Activated T-helper 9 cell treated with anti-CD3 and anti-CD28 coated beads, Interleukin-2, amount 50 U/mL, for 16 hours (primary cell): ENCODE measurements at places on chromosomes 2 and 18.

DNA sequence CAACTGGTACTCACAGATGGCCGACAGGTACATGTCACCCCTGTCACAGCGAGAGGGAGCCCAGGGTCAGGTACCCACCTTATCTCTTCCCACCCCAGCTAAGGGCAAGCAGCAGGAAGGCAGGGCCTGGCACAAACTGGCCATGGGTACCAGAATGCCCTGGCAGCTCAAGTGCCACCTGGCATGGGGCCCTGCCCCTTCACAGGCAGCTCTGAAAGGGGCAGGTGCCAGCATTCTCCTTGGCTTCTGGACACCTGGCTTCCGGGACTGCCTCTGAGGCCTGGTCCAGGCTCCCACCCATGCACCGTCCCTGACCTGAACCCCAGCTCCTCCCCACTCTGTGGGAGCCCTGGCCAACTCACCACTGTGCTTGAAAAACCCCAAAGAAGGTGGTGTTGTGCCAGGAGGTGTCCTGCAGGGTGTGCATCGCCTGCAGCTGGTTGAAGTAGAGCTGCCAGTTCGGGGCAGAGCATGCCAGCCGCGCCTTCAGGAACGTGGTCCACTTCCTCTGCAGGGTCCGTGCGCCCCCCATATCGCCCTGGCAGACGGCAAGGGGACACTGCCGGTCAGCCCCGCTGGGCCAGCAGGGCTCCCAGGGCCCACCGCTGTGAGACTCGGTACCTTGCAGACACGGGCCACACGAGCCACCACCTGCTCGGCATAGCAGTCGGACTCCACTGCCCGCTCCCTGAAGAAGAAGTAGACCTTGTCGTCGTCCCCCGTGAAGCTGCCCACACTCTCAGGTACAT is 5.4 kb downstream of the SEMA4C start:
- DNase-seq, result no peak

GRCh38 chr18:49966090-49966489 is 152.8 kb upstream of the ACAA2 start:
- DNase-seq, result no peak

DNA sequence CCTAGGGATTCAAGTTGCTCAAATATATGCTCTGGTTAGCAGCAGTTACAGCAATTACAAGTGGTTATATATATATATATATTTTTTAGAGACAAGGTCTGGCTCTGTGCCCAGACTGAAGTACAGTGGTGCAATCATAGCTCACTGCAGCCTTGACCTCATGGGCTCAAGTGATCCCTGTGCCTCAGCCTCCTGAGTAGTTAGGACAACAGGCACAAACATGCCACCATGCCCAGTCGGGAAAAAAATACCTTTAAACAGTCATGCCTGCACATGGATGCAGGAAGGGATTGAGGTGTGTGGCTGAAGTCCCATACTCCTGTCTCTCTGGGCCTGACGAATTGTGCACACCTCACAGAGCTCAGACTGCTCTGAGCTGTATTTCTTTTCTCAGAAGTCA is 19.6 kb upstream of the DNAH7 start:
- DNase-seq, result no peak

- DNase-seq, result peak; percentile 83
Observed at GRCh38 chr2:128318776-128319464, at the start of gene HS6ST1. Gene HS6ST1, minus strand, starts transcription at chr2:128318868. Its CDS starts 305 bp downstream, at chr2:128318563.

DNA sequence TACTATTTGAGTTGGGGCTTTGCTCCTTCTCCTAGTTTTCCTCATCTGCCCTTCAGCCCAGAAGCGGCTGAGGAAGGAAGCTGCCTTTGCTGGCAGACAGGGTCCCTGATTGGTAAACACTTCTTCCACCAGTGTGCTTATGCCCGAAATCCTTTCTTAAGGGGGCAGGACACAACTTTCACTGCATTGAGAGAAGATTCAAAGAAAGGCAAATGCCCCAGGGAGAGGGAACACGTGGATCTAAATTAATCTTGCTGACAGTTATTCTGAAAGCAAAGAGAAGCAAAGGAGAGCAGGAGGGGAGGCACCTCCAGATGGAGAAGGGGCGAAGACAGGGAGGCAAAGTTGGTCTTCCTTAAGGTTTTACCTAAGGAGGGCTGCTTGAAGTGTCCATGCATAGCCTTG is 92.1 kb upstream of the EFEMP1 start:
- DNase-seq, result no peak

DNA sequence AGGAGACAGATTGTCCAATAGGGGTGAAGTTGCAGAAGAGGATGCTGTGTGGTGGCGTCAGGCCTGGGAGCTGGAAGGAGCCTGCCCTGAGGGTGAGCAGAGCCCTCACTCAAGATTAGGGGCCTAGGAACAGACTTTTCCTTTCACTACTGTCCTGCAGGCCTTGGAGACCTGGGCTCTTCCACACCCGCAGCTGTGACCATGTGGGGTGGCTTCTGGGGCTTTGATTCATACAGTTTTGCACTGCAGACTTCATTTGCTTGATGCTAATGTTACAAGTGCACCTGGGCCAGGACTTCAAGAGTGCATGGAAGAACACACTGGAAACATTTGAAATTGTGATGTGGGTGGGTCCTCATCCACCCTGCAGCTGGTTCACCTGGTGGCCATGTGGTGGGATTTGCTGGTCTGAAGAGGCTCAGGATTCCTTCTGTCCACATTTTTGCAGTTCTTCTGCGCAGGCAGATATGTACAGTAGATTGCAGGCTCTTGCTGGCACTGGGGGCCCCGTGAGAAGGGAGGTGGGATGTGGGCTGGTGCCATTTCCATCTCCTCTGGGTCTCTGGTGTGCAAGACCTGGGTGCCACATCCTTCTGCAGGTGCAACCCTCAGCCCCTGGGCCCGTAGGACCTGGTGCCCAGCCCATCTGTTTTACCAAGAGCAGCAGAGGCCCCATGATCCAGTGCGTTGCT is 9.9 kb downstream of the GLI2 start:
- DNase-seq, result no peak

GRCh38 chr2:178819147-178819875 is 12.1 kb upstream of the TTN start:
- DNase-seq, result no peak

DNA sequence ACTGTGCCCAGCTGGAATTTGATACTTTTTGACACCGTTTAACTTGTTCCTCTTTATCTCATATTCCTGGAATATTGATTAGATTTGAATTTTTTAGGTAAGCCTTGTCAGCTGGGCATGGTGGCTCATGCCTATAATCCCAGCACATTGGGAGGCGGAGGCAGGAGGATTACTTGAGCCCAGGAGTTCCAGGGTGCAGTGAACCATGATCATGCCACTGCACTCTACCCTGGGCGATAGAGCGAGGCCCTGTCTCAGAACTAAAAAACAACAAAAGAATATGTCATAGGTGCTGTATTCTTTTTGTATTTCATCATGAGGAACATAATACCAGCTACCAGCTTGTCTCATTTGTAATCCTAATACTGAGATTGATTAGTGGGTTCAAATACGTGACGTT is 90.3 kb downstream of the ZNF532 start:
- DNase-seq, result no peak

- DNase-seq, result peak; percentile 63
Observed at GRCh38 chr2:233267516-233268245, 16.2 kb downstream of the ATG16L1 start.

- DNase-seq, result no peak
Observed at GRCh38 chr2:72972352-72973136, 55.2 kb downstream of the EMX1 start.

- DNase-seq, result no peak
Observed at GRCh38 chr2:216661639-216662375, 28.6 kb downstream of the IGFBP2 start.

DNA sequence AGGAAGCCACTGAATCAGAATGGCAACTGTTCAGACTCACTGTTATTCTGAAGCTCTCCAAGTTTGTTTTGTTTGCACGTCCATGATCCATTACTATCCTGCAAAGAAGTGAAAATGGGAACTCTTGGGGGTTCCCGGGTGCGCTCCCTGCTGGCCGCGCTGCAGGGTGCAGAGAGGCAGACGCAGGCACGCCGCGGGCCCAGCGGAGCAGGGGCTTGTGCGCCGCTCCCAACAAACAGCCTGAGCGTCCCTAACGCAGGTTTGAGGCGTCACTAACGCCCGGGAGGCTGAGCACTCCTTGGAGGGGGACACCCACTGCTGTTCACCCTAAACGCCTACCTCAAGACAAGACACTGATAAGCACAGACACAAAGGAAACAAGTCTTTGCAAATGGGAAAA is 14.3 kb upstream of the PIEZO2 start:
- no peak for DNase-seq

GRCh38 chr18:8480506-8481328 is 128.5 kb upstream of the RAB12 start:
- no peak for DNase-seq

- no peak for DNase-seq
Observed at GRCh38 chr2:39492095-39492590, 55.1 kb upstream of the MAP4K3 start.

DNA sequence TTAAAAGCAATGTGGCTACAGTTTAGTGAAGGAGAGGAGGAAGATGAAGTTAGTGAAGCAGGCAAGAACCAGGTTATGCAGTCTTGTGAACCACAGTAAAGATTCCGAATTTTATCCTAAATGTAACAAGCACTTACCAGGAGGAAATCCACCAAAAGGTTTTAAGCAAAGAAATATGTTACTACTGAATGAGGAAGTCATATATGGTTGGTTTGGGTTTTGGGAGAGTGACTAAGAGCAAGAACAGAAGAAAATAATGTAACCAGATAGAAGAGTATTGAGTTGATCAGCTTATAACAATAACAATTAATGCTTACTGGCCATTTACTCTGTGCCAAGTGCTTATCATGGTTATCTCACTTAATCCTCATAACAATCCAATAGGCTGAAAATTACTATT is 1.9 kb downstream of the USP37 start:
- no peak for DNase-seq

DNA sequence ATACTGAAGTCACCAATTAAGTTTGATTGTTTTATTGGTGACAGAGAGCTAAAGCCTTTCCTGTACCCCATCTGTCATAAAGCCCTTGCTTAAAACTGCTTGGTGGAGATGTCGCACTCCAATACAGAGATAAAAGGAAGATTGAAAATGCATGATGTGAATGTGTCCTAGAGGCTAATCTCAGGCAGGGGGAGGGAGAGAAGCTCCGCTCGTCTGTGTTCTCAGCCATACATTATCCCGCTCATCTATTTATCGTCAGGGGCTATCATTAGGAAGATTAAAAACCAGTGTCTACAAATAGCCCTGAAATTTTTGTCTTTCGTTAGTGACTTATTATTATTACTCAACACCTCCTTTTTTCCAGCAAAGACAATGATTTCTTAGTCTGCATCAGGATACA is 110.3 kb downstream of the CMPK2 start:
- no peak for DNase-seq

DNA sequence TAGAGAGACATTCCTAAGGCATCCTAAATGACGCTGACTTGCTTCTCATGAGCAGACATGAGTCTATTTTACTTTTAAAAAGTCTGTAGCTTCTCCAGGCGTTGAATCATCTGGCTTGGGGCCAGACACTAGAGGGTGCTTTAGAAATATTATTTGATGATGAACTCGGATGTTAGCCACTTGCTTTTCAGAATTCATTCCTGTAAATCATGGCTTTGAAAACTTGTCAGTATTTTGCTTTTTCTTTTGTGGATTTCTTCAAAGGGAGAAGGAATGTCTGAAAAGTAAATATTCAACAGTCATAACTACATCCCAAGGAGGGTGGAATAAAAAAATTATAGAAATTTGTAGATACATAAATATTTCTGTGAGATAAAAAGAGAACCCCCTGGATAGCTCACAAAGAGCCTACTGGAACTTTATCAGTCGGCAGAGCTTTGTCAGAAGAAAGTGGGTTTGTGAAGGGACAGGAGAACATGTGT is 370.8 kb downstream of the OSR1 start:
- DNase-seq, result no peak

DNA sequence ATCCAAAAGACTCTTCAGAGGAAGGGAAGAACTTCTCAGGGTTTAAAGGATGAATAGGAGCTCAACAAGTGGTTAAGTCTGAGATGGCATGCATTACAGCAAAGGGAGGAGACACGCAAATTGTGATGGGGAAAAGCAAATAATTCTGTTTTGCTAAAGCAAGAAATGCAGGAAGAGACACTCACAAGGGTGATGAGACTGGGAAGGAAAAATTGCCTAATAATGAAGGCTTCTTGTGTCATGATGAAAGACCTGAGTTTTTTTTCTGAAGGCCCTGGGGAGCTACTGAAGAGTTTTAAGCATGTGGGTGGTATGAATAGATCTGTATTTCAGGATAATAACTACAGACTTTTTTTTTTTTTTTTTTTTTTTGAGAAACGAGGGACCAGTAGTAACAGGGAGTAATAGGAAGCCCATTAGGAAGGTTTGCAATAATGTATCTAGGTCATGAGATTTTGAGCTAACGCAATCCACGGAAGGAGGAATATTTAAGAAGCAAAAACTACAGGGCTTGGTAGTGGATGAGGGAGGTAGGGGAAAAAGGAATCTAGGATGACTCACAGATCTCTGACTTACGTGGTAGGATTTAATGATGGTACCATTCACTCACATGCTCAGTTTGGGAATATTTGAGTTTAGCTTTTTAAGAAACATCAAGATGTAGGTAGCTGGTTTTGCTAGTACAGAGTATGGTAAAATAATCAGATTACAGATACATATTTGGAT is 16.0 kb upstream of the SERPINB3 start:
- DNase-seq, result no peak

DNA sequence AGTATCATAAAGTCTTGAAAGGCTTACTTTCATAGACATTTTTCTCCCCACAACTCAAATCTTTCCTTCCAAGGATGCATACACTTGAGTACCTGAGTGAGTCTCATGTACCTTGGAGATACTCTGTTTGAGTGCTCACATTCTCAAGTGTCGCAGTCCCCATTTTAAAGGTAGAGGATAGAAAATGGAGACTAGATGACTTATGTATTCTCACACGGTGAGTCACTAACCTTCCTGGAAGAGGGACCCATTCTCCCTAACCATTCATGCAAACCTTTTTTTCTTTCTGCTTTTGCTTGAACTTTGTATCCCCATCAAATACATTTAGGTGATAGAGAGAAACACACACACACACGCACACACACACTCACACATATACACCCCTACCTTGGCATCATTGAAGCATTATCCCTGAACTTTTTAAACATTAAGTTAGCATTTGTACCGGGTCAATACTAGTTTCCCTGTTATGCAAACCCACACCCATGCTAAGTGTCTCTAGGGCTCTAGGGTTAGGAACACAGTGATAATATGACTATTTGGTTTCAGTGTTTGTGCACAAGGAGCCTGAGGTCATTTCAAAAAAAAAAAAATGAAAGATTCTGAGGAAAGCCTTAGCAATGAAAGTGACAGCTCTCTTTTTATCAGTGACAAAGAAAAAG is 236.2 kb downstream of the IKZF2 start:
- DNase-seq, result no peak

GRCh38 chr18:13531681-13532325 is 194.6 kb downstream of the FAM210A start:
- DNase-seq, result no peak
